Left renal pelvis (tissue), 4 donors: ENCODE measurements at places on chromosomes 5 and 9. TPM values are rescaled to one million over a fixed set of nuclear protein-coding genes. Genes with fewer than 3 reads are reported as not detected.

DNA sequence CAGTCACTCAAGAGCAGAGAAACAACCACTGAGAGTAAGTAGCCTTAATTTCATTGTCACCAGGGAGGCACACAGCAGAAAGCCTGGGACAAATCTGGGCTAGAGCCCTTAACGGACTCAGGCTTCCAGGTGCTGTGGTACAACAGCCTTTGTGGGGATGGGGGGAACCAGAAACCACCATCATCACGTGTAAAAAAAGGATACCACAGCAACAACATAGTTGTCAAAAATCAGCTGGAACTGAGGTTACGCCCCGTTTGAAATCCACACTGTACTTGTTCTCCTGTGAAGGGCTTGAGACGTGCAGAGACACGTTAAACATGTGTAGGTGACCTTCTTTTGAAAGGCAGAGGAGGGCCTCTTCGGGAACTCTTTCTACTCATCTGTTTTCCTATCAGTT lies 16.6 kb upstream of the PLPP1 start:
- DNase-seq = no peak

DNA sequence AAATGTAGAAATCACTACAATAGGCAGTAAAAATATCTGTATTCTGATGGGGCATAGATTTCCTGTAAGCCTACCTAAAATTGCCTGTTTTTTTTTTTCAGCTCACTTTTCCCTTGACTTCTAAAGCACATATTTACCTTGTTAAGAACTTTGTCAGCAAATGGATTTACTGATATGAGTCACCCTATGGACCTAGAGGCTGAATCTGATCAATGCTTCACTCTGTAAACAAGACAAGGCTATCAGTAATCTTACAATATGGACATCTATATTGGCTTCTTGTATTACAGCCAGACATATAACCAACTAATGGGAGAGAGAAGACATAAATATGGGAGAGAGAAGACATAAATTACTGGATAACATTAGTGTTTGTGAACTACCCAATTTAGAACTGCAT lies 792.7 kb upstream of the CHD1 start:
- no peak for DNase-seq

GRCh38 chr5:22495016-22495720 lies 358.0 kb downstream of the CDH12 start:
- DNase-seq = no peak

Gene INSYN2B
- 4.7 TPM for polyA plus RNA-seq

DNA sequence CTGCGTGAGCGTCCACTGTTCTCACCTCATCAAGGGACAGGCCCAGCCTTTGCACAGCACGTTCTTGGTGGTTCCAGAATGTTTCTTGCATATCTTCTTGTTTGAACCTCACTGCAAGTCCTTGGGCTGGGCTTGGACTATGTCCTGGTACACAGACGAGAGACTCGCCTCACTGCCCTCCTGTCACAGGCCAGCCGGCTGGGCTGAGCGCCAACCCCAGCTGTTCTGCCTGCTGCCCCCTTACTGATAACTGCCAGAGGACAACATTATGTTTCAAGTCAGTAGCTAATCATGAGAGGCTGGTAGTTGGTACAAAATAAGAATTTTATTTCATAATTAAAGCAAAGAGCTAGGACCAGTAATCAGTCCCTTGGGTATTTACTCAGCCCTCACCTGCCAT lies 52.8 kb upstream of the LRRTM2 start:
- DNase-seq = no peak

- DNase-seq = no peak
Observed at GRCh38 chr5:15897656-15898055, 281.9 kb downstream of the MARCHF11 start.

DNA sequence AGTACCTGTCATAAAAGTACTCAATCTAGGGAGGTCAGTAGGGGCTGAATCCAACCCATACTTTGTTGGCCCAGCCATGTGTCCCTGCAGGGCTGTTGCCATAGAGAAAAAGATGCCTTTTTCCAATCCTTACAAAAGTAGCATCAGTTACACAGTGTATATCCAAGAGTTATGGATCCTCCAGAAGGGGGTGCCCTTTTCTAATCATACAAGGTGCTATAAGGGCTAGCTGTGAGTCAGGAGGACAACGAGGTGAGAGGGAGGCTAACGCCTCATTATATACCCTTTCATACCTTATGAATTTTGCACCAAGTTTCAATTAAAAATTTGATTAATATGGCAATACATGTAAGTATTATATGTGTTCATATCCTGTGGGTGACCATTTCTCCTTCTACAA lies 4.8 kb downstream of the KIAA0825 start:
- no peak for DNase-seq

DNA sequence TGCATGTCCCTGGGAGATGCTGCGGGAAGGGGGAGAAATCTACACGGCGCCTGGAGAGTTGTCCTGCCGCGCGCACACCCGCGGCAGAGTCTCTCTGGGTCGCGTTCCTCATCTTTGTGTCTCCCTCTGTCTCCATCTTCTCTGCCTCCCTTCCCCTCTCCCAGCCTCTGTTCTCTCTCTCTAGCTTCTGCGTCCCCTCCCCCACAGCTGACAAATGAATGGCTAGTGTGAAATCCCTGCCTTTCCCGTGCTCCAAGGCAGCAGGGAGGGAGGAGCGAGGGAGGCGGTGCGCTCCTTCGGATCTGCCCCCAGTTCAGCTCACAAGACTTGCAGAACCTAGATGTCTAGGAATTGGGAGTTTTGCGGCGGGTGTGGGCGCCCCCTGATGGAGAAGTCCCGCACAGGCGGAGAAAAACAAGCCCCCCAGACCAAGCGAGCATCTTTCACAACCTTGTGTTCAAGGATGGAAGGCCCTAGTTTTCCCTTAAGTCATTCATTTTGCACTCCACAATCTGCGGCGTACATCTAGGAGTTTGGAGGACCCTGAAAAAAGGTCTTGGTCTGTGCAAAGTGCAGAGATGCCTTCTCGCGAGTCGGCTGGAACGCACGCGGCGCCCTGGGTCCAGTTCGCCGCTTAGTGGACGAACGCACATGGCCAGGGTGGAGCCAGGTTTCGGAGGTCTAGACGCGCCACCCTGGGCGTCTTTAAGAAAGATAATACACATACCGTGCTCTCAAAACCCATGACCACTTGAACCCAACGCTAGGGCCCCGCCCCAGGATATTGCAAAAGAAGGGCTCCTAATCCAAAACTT lies 2.0 kb downstream of the VCAN start:
- DNase-seq = peak; percentile 95
